ENCODE measurements at places on chromosomes 6 and 20.
A peak's percentile ranks its signal among the peaks of the same experiment; 100 is the strongest.

DNA sequence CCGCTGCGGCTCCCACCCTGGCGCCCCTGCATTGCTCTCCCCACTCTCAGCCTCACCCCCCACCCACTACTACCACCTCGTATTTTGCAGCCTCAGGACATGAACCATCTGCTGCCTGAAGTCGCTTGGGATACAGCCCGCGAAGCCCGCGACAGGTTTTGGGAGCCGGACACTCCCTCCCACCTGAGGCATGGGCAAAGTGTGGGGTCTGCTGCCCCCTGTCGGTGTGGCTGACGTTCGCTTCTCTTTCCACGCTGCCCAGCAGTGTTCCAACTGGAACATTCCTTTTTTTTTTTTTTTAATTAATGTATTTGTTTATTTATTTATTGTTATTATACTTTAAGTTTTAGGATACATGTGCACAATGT, 15.3 kb upstream of the LPA start:
- DNase-seq: no peak

GRCh38 chr20:10249048-10249770, 30.6 kb downstream of the SNAP25 start:
- no peak for DNase-seq

DNA sequence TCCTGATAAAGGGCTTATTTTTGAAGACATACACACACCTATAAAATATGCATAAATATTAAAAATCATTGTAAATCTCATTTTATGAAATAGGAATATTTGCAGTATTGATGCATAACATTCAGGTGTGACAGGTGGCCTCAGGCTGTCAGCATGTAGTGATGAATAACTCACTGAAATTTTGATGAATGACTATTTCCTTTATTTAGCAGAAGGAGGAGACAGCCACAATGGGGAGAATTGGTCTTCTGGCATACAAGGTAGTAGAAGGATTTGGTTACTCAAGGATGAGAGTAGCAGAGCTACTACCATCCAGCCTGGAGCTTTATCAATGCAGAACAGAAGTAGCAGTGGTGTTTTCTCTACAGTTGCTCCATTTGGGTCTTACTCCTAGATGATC, 47.2 kb downstream of the RGS17 start:
- DNase-seq: no peak

- DNase-seq: no peak
Observed at GRCh38 chr6:74551896-74552295, 654.0 kb downstream of the COL12A1 start.

GRCh38 chr20:59818911-59819310, 114.5 kb downstream of the SYCP2 start:
- DNase-seq: no peak

DNA sequence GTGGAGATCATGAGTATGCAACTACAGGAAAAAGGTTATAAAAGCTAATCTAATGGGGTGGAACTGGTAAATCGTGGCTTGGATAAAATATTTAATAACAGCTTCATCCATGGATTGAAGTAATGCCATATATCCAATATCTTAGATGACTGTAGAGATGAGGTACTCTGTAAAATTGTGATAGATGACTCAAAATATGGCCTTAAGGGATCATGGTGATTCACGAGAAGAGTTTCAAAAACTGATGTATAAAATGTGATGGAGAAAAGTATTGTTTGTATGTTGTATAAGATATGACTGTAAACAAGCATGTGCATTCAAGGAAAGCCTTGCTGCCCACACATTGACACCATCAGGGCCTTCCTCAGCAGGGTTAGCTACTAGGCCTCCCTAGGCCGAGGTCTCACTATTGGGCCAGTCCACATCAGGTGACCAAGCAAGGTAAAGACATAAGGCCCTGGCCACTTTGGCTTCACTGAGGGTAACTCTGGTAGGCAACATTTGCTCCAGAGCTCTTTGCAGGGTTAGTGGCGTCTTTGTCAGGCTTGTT, 17.7 kb upstream of the CCN6 start:
- no peak for DNase-seq

- no peak for DNase-seq
Observed at GRCh38 chr6:125258651-125259353, 43.0 kb downstream of the HDDC2 start.

GRCh38 chr6:2296781-2297180, 51.4 kb upstream of the GMDS start:
- no peak for DNase-seq

DNA sequence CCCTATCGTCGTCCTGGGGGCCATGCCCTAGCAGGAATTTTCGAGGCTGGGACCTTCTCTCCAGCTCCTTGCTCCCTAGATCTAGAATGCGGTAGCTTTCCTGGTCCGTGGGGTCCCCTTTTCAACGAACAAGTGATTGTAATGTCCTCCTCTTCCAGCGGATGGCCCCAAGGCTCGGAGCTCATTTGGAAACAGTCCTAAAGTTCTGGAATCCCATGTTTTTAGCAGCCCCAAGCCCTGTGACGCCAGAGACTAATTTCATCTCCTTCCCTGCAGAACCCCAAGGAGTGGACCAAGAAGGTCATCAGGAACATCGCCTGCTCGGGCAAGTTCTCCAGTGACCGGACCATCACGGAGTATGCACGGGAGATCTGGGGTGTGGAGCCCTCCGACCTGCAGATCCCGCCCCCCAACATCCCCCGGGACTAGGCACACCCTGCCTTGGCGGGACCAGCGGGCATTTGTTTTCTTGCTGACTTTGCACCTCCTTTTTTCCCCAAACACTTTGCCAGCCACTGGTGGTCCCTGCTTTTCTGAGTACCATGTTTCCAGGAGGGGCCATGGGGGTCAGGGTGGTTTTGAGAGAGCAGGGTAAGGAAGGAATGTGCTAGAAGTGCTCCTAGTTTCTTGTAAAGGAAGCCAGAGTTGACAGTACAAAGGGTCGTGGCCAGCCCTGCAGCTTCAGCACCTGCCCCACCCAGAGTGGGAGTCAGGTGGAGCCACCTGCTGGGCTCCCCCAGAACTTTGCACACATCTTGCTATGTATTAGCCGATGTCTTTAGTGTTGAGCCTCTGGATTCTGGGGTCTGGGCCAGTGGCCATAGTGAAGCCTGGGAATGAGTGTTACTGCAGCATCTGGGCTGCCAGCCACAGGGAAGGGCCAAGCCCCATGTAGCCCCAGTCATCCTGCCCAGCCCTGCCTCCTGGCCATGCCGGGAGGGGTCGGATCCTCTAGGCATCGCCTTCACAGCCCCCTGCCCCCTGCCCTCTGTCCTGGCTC, 48.5 kb downstream of the PYGB start:
- no peak for DNase-seq

DNA sequence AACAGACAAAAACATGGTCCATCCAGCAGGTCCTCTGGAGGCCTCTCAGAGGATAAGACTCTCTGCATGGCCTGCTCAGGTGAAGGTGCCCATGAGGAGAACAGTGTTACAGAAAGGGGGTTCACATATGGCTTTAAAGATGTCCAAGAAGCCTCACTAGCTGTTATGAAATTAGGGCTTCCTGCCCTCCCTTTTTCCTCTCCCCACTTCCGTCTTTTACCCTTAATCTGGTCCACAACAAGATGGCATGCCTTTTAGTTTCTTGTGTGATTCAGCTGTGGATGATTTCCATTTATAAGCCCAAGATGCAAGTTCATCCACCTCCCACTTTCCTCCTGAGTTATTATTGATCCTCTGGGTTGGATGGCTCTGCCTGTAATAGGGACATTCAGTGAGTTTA, 14.0 kb downstream of the GCNT2 start:
- no peak for DNase-seq

DNA sequence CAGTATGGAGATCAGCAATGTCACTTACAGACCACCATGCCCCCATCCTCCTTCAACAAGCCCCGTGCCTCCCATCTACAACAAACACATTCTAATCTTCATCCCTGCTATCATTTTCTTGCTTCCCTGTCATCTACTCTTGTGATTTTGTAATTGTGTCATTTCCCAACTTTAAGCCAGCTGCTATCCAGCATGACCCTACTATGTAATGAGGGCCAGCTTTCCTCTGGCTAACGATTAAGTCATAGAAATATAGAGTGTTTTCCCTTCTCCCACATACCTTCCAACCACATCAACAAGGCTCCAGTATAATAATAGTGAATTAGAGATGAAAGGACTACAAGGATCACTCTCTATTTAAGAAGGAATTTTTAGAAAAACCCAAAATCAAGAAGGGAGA, 607.0 kb downstream of the TENT5A start:
- no peak for DNase-seq

- DNase-seq: no peak
Observed at GRCh38 chr6:42708096-42708495, 14.3 kb downstream of the PRPH2 start.

GRCh38 chr20:19252451-19253120, 40.1 kb downstream of the SLC24A3 start:
- DNase-seq: no peak

DNA sequence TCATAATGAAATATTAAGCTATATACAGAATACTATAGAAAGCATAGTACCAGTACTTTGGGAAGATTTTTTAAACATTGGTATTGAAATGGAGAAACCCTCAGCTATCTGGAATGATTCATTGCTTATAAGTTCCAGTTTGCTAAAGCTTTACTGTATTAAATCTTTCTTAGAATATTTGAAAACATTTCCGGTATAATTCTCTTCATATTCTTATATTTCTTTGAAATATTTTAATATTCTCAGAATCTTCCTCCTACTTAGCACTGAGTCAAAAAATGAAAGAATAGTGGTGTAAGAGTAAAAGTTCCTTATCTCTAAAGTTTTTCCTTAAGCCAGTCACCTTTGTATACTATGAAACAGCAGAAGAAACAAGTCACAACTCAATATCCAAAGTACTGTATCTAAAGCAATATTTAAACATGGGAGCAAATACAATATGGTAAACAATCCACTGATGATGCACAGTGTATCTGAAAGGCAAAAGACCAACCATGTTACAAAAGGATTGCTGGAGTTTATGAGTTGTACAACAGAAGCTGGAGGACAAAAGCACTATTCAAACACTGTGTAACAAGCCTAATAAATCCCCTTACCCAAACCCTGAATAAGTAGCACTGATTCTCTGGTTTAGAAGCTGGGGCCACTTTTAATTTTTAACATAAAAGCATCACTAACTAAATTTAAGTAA, 102.1 kb downstream of the PRDM1 start:
- no peak for DNase-seq

DNA sequence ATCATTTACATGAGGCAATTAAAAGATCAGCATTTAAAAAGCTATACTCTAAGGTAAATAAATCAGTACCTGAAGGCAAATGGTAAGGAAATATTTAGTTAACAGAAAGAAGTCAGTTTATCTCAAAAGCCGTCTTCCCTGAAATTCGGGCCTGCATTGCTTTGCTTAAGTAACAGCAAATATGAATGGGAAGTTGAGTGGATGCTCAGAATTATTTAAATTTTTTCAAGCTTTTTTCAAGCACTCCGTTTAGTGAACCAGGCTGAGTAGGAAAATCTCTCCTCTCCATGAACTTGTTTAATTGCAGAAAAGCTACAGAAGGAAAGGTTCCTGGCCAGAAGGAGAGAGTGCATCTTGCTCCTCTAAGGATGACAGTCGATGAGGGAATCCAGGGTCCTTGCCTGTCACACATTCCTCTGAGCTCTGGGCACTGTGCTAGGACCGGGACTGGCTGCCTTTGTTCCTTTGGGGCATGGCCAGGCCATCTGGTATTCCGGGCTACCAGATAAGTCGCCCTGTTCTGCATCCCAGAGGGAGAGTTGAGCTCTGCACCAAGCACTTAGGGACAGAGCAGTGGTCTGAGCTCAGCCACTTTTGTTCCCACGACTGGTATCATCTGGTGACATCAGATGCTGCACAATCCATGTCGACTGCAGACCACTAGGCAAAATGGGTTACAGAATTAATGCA, 77.6 kb downstream of the RIN2 start:
- DNase-seq: no peak

- DNase-seq: no peak
Observed at GRCh38 chr6:7590918-7591302, 912 bp downstream of the SNRNP48 start.

DNA sequence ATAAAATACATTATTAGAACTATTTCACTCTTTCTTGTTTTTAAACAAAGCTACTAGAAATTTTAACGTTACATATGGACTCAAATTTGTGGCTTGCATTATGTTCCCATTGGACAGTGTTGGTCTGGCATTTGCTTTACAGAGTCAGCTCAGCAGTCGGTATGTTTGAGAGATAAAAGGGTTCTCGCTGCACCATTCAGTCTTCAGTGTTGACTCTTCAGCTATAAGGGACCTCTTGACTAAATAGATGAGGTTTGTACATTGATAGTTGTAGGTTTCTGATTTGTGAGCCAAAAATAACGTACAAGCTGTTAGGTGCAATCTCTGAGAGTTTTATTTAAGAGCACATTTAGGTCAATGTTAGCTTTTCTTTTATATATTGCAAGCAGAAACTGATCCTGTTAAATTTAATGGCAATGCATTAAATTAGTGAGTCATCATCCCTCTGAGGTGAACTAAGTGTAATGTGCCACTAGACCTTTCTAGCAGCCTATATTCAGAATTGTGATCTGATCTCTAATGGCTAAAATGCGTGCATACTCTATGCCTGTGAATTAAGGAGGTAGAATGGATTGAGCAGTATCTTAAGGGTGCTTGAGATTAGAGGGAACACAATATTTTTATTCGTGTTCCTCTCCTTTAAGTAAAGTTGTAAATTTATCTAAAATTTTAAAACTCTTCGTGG, 485.6 kb upstream of the SYNCRIP start:
- no peak for DNase-seq

- DNase-seq: peak; percentile 82
Observed at GRCh38 chr20:610130-611046, at the start of gene TCF15. Gene TCF15, minus strand, starts transcription at chr20:610309. Its CDS starts 72 bp downstream, at chr20:610237.

DNA sequence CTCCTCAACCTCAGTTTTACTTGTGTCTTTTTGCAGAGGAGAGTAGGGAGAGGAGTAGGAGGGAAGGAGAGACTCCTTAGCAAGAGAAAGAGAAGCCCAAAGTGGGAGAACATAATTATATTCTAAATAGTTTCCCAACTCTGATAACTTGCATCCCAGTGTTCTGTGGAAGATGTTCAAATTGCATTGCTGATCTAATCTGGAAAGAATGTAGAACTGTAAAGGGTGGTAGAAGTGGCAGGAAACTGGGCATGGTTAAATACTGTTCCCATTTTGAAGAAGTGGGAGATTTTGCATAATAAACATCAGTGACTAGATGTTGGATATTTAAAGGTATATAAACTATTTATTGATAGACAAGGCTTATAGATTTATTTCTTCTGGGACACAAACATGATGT, 42.6 kb upstream of the HMGN3 start:
- DNase-seq: no peak

- DNase-seq: peak; percentile 58
Observed at GRCh38 chr6:73713426-73714147, 17.6 kb downstream of the CD109 start.

- DNase-seq: no peak
Observed at GRCh38 chr20:25084626-25085187, 2.8 kb upstream of the VSX1 start.

GRCh38 chr6:21420146-21420878, 173.2 kb upstream of the SOX4 start:
- DNase-seq: no peak
